CD4-positive, alpha-beta memory T cell (primary cell): ENCODE measurements at places on chromosomes 3 and 15. TPM values are rescaled to one million over a fixed set of nuclear protein-coding genes. Genes with fewer than 3 reads are reported as not detected.

The ALDH1A2 gene
- 0.83 TPM for total RNA-seq

The CPN2 gene
- total RNA-seq, result not detected

The TBC1D23 gene
- total RNA-seq, result 44.9 TPM

GRCh38 chr3:156148345-156148945 lies 28.1 kb downstream of the KCNAB1 start:
- no peak overlapping the region for H3K27ac ChIP-seq
- DNase-seq, result no peak
- no peaks in the 10 kb centered on the region for H3K27me3 ChIP-seq
